ENCODE measurements at places on chromosomes 16 and 17.

DNA sequence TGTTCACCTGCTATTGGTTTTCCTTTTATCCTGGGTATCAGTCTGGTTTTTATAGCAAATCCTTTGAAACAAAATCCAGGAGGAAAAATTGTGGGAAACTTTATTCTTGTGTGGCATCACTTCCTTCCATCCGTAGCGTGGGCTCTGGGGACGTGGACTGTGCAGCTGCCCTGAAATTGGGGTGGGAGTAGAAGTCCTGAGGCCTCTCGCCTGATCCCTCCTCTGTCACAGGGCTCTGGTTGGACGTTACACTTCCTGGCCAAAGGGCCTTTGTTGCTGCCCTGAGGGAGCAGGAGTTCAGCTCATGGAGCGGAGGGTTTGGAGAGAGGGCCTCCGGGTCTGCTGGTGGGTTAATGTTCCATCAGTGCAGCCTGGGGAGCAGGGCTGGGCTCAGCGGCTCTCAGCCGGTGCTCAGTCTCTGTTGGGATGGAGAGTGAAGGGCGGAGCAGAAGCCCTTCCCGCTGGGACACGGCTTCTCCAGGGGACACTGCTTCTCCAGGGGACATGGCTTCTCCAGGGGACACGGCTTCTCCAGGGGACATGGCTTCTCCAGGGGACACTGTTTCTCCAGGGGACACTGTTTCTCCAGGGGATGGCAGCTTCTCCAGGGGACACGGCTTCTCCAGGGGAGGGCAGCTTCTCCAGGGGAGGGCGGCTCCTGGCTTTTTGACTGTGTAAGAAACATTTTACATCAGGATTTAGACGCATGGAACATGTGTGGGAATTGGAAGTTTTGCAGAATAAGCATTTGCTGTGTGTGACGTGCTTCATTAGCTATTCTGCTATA is 15.2 kb upstream of the RPL13 start:
- no peak for DNase-seq

DNA sequence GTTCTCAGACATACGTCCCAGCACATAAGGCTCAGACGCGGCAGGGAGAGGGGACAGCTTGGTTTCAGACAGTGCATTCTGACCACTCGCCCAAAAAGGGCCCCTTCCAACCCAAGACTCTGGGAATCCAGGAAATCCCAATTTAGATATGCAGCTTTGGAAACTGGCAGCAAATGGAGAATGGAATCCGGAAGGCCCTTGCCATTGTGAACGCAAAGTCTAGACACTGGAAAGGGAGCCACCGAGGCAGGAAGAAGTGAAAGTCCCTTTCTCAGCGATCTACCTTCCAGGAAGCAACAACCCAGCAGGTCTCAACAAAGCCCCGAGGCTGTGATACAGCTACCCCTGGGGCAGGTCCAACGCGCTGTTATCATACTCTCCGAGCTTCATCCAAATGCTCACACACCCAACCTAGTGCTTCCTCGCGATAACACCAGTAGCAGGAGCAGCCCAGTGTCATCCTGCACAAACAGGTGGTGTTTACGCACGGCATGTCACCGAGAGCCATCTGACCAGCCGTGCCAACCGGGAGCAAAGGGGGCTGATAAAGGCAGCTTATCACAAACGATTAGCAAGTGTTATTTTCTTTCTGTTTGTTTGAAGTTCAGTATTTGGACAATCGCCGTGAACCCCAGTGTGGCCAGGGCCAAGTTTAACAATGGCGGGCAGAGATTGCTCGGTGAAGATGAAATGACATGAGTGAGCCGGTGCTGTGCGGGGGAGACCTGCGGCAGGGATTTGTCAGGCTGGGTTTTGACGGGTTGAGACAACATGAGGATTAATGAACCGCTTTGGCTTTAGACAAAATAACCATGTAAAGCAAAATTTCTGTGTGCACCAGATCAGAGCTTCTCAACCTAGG is 240.6 kb downstream of the FOXL1 start:
- no peak for DNase-seq

DNA sequence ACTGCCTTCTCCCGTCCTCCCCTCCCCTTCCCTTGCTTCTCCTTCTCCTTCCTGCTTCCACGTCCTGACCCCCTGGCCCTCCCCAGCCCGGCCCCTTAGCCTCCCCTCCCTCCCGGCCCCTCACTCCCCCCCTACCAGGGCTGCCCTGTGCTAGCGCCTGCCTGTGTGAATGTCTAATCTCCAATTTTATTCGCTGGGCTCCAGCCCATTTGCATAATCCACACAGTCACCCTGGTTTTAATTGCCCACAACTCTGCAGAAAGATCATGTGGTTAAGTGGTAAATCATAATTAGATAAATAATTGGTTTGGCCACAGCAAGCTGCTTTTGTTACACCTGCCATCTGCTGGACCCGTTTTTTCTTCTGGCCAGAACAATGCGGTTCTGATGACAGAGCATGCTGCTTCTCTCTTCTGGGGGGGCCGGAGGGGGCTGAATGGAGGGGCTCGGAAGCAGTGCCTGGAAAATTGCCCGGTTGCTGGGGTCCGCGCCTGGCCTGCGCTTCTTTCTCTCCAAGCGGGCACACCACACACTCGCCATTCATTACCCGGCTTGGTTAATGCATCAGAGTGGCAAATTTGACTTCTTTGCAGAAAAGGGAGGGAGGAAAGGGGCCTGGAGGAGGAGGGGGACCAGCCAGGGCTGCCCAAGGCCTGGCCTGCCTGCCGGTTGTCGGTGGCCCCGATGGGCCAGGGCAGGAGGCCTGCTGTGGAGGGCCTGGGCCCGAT is 19.5 kb upstream of the GSE1 start:
- no peak for DNase-seq

GRCh38 chr17:67058036-67058435 is 13.7 kb downstream of the CACNG1 start:
- no peak for DNase-seq

DNA sequence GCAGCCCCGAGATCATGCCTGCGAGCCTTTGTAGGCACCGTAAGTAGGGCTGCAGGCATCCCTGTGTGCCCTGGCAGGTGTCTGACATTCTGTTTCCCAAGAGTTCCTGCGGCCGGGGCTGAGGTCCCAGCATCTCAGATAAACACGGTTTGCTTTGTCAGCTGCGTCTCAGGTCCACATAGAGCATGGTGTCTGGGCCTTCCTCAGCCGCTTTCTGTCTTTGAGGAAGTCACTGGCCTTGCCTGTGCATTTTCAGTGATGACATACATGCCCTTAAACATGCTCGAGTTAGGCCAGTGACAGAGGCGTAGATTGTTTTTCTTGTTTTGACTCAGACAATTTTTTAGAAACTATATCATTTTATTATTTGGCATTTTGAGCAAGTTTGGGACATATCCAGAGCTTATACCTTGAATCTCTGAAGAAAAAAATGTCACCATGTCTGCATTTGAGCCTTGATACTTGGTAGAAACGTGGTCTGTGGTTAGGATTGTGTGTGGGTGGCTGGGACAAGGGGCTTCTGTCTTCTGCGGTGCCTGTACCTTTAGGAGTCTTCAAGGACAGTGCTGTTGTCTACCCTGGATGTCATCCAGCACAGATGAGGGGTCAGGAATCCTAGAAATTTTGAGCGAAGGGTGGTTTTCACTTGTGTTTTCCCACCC is 105.8 kb downstream of the SNX29 start:
- DNase-seq = no peak

- no peak for DNase-seq
Observed at GRCh38 chr16:86996081-86996480, 321.1 kb downstream of the C16orf95 start.

- no peak for DNase-seq
Observed at GRCh38 chr17:27378482-27379175, 77.6 kb upstream of the KSR1 start.

- no peak for DNase-seq
Observed at GRCh38 chr17:69523244-69523861, 108.9 kb downstream of the MAP2K6 start.

GRCh38 chr17:10772425-10773380 is 31.2 kb downstream of the TMEM238L start:
- no peak for DNase-seq

- no peak for DNase-seq
Observed at GRCh38 chr16:66927918-66928649, 2.7 kb upstream of the RRAD start.

GRCh38 chr17:39194089-39194984 is 3.1 kb downstream of the CACNB1 start:
- DNase-seq = peak; percentile 50

GRCh38 chr17:17036524-17036998 is 5.7 kb upstream of the MPRIP start:
- DNase-seq = no peak

- no peak for DNase-seq
Observed at GRCh38 chr17:58043221-58044181, 36.5 kb upstream of the SRSF1 start.

DNA sequence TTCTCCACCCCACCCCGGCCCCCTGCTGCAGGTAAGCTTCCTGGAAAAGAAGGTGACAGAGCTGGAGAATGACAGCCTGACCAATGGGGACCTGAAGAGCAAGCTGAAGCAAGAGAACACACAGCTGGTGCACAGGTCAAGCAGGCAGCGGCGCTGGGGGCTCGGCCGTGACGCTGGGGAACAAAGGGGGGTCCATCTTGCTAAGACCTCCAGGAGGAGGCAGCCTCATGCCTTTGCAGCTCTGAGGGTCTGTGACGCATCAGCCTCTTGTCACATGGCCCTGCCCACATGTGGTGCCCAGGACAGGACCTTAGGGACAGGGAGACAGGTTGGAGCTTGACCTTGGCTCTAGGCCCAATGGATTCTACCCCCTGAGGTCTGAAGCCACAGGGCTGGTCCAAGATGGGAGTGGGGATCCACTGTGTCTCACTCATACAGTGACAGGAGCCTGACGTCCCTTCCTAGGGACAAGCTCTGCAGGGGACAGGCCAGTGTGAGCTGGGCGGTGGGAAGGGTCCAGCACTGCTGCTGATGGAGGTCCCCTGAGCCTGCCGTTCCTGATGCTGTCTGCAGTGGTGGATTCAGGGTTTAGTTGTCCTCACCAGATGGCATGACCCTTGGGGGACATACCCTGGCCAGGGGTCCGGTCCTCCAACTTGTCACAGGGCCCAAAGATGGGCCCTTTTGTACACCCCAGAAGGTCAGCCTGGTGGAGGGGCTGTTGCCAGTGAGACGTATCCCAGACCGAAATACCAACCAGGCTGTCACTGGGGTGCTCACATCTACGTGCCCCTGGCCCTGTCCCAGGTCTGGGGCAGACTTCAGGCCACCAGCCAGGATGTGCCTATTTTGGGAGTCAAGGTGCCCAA is 132.6 kb downstream of the RAB11FIP4 start:
- DNase-seq = no peak

DNA sequence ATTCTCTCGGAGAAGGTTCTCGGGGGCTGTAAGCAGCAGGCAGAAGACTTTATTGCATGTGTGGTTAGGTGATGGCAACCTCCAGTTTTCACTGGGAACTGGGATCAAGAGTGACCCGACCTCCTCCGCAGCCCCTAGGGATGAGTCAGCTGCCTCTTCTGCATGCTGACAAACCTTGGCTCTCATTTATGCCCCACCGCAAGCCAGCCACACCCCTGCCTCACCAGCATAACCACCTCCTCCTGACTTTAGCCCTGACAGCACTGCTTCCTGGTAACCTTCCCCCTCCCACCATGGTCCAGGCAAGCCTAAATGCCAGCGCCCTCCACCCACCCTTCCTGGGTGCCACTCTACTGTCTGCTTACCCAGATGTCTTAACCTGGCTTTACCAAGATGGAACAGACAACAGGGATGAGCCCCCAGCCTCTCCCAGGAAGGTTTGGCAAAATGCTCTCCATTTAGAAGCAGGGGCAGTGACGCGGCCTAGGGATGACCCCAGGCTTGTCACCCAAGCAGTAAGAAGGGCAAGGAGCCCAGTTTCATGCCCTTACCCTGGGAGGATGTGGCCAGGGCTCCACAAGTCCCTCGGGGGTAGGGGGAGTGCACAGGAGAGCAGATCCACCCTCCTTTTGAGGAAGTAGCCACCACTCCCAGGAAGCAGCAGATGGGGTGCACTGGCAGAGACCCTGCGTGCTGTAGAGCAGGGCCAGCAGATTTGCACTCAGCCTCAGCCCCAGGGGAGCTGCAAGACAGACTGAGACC is 73.5 kb downstream of the GOSR1 start:
- no peak for DNase-seq

GRCh38 chr17:3944485-3945388 is 19.5 kb downstream of the ATP2A3 start:
- no peak for DNase-seq

DNA sequence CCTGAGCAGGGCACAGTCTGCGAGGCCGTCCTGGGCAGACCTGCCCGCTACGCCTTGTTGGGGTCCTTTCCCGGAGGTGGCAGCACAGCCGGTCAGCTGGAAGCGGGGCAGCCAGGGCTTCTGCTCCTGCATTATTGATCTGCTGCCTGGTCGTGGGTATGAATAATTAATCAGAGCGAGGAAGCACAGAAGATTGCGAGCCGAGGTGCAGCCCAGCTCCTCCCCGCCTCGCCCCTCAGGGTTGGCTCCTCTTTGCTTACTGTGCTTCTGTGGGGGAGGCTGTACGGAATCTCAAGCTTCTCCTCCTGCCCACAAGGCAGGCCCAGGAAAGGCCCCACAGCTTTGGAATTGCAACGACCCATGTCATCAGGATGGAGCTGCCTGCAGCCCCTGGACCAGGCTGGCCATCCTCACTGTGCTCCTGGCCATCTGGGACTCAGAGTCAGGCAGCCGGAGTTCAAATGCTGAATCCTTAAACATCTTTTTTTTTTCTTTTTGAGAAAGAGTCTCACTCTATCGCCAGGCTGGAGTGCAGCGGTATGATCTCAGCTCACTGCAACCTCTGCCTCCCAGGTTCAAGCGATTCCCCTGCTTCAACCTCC is 25.6 kb downstream of the TRARG1 start:
- DNase-seq = no peak

GRCh38 chr16:82033683-82034300 is 1.3 kb upstream of the HSD17B2 start:
- DNase-seq = no peak

- no peak for DNase-seq
Observed at GRCh38 chr16:7742626-7743025, 410.0 kb downstream of the RBFOX1 start.

DNA sequence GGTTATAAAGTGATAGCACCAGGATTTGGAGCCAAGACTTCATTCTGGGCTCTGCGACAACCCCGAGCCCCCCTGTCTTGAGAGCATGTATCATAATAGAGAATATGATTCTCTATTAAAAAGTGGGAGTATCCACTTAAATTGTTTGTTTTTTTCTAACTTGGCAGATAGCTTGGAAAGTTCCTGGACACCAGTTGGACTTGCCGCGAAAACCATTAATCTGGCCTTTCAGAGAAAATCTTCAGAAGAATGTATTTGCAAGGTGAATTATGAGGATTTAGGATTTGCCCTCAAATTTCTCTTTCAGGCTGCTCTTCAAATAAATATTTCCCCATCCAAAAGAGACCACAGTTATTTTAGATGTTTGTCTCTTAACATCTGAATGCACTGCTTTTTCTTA is 53.5 kb downstream of the MARCHF10 start:
- DNase-seq = no peak

DNA sequence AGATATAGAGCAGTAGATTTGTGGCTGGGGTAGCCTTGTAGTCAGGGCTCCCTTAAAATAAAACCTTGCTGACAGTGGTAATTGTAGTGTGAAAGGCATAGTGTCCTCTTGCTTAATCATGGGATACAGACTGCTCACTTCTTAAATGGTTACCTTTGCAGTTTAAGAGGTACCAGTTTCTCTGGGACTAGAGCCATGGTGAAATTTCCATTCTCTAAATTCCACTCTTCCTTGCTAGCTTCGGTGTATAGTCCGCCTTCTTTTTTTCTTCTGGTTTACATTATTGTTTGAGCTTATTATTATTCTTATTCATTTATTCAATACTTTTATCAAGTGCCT is 1.6 kb downstream of the CCP110 start:
- DNase-seq = no peak
